ENCODE measurements at places on chromosomes 7 and 10.

- DNase-seq: peak; percentile 25
Observed at GRCh38 chr10:11687779-11688447, 54.3 kb upstream of the ECHDC3 start.

- peak; percentile 57 for DNase-seq
Observed at GRCh38 chr7:92790992-92791391, 45.4 kb downstream of the CDK6 start.

GRCh38 chr10:97016728-97017473 lies 168.9 kb downstream of the SLIT1 start:
- DNase-seq: no peak

DNA sequence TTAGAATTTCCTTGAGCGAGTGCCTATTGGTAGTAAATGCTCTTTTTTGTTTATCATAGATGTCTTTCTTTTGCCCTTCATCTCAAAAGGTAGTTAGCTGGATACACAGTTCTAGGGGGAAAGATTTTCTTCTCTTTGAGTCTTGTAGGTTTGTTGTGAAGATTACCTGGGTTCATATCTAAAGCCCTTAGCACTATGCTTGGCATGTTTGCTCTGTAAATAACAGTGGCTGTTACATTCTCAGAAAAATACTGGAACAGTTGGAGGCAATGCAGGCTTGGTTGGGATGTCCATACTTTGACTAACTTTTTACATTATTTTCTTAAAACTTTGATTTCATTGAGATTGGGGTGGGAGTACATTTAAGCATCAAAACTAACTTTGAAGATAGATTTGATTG lies 144.0 kb downstream of the AUTS2 start:
- no peak for DNase-seq

DNA sequence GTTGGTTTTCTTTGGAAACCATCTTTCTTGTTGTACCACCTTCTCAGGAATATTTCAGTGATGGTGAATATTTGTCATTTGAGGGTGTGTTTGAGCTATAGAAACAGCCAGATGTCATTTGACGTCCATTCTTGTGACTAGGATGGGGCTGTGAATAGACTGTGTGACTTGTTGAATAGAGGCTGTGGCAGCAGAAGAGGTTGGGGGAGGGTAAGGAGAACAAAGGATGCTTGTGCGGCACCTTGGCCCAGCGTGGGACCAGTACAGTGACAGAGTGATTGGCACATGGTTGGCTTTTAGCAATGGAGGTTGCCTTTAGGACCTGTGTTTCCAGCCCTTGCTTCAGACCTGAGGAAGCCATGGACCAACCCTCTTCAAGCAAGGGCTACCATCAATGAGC lies 11.3 kb downstream of the DMBT1 start:
- DNase-seq: no peak

DNA sequence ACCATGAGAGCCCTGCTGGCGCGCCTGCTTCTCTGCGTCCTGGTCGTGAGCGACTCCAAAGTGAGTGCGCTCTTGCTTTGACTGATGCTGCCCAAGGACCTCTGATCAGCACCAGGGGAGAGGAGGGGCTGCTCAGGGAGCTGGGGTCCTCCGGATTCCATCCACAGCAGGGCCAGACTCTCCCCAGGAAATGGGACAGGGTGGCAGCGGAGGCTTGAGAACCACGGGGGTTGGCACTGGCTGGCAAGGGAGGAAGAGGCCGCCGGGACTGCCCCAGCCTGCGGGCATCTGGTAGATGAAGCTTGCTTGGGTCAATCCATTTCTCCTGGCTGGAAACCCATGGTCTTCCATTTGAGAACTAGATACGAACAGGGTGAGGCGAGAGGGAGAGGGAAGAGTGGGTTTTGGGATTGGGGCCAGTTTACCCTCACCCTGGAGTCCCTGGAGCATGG lies 647 bp downstream of the PLAU start:
- DNase-seq: peak; percentile 63

DNA sequence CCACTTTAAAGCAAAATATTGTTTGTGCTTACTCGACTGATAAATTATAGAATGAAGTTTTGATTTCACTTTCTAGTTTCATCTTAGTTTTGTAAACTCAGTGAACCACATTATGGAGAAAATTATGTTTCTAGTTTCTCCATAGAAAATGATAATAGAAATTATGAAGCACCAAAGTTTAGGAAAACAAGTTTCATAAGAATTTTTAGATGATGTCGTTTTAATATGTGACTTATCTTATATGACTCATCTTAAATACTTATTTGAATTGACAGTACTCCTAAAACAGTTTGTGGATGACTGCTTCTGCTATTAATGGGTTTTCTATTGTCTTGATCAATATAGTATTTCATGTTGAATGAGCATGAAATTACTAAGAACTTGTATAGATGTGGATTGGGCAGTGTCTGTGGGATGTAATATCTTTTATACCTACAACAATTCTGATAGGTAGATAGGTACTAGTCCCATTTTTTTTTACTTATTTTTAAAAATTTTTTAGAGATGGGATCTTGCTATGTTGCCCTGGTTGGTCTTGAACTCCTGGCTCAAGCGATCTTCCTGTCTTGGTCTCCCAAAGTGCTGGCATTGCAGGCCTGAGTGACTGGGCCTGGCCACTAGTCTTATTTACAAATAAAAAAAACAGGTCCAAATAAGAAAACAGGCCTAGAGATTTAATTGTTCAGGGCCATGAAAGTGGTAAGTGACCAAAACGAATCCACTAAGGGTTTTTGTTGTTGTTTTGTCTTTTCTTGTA lies 3.7 kb downstream of the HBP1 start:
- peak; percentile 49 for DNase-seq

- no peak for DNase-seq
Observed at GRCh38 chr7:99128076-99128950, 15.6 kb downstream of the SMURF1 start.

DNA sequence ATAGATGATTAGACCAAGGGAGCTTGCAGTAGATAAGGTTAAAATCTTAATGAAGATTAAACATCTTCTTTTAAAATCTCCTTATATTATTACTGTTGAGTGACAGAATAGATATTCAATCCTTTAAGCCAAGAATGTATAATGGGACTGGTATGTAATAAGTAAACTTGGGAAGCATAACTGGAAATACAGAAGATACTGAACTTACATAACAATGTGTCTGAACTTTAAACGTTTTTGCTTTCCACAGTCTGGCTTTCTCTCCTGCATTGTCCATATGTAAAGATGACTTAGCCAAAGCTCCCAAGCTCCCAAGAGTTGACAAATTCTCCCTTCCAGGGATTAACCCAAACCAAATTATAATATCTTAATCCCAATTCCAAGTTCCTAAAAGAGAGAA lies 129.8 kb downstream of the KCND2 start:
- no peak for DNase-seq

DNA sequence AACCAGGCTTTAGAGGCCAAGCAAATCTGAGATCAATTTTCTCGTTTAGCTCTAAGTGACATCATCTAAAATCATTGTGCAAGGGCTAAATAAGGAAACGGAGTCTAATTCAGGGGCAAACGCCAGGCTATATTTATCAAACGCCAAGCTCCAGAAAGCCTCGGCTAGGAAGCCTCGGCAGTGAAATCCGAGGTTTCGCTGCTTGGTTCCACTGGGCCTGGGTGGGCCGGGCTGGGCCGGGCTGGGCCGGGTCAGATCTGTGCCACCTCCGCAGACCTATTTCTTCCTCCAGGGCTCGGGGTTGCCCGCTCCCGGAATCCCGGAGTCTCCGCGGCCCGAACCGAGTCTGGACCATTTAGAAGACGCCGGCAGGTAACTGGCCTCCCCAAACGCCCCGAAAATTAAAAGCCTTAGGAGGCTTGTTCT lies 459 bp upstream of the FEZF1 start:
- DNase-seq: no peak

DNA sequence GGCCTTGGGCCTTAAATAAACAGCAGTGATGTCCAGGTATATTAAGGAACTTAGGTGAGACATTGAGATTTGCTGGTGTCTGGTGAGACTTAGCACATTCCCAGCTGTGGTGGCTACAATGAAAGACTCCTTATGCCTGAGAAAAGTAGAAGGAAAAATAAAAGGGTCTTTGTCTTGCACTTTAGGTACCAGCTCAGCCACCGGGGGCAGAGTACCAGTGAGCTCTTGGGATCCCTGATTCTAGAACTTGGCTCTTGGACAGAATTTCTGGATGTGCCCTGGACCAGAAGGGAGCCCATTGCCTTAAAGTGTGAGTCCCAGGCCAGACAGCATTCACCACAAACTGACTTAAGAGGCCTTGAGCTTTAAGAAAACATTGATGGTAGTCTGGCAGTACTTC lies 1038.7 kb downstream of the SORCS3 start:
- no peak for DNase-seq

DNA sequence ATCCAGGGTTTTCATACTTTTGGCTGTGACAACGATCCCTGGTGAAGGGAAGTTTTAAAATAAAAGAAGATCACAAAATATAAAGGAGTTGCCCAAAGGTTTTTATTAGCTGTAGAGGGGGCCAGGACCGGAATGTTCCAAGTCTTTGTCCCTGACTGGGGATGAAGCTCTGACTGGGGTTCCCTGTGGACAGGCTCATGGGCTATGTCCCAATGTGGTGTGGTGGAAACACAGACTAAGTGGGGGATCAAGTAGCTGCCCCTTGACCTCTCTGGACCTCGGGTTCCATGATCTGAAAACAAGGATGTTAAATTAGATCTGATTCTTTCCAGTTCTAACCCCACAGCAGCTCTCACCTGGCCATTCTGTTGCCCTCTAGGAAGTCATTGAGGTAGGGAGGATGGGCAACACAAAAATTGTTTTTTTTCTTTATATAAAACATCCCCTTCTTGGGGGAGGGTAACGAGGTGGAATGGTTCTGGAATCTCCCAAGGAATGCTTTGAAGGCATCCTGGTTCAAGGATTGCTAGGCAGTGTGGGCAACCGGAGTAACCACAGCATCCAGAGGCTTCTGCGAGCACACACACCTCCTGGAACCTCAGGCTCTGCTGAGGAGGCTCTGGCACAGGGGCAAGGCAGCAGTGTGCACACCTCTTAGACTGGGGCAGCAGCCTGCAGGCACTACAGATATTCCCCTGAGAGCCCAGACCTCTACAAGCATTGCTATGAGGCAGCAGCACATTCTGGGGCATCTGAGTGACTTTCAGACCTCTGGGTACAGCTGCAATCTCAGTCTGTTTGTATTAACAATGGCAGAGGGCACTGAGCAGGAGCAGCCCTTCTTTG lies 21.4 kb upstream of the CRYGN start:
- peak; percentile 45 for DNase-seq

- no peak for DNase-seq
Observed at GRCh38 chr10:45424668-45425404, 50.8 kb downstream of the ALOX5 start.

GRCh38 chr7:12646139-12646538 lies 41.3 kb upstream of the ARL4A start:
- DNase-seq: no peak

DNA sequence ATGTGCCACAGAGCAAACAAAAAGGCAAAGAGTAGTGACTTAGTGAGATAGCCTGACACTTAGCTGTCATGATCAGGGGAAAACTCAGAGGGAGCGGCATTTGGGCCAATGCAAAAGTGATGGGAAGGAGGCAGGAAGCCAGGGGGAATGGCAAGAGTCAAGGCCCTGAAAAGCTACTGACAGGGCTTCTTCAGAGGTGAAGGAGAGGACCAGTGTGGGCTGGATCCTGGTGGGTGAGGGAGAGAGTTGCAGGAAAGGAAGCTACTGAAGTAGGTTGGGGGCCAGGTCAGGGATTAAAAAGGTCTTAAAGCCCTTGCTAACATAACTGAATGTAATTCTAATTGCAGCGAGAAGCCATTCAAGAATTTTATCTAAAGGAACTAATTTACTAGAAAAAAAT lies 117.0 kb downstream of the AASS start:
- no peak for DNase-seq

DNA sequence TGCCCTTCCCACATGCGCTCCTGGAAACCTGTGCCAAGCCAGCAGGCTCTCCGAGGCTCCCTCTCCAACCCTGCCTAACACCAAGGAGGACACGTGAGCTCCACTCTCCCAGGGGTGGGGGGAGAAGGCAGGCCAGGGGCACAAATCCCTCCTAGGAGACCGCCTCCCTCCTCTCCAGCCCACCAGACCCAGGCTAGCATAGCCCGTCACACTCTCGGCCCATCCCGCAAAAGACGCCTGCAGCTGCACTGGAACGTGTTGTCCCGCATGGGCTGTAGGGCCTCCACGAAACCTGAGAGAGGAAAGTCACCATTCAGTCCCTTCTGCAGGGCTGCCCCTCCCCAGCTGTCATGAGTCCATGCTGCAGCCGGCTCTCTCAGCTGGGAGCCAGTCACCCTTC lies 126.3 kb downstream of the MAD1L1 start:
- DNase-seq: no peak

DNA sequence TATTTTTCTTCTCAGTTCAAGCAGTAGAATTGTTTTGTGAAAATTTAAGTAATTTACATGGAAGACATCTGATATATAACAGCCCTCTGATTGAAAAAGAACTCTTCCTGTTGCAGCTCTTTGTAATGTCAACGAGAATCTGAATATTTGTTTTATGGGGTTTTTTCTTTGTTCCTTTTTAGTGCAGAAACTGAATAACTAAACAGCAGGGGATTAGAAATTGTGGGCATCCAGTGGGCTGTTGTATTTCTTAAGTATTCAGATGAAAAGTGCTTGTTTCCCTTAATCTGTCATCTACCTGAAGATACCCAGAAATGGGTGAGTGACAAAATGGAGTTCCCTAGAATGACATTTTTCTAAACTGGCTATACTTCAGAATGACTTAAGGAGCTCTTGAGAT lies 7.4 kb downstream of the ARL4A start:
- no peak for DNase-seq

DNA sequence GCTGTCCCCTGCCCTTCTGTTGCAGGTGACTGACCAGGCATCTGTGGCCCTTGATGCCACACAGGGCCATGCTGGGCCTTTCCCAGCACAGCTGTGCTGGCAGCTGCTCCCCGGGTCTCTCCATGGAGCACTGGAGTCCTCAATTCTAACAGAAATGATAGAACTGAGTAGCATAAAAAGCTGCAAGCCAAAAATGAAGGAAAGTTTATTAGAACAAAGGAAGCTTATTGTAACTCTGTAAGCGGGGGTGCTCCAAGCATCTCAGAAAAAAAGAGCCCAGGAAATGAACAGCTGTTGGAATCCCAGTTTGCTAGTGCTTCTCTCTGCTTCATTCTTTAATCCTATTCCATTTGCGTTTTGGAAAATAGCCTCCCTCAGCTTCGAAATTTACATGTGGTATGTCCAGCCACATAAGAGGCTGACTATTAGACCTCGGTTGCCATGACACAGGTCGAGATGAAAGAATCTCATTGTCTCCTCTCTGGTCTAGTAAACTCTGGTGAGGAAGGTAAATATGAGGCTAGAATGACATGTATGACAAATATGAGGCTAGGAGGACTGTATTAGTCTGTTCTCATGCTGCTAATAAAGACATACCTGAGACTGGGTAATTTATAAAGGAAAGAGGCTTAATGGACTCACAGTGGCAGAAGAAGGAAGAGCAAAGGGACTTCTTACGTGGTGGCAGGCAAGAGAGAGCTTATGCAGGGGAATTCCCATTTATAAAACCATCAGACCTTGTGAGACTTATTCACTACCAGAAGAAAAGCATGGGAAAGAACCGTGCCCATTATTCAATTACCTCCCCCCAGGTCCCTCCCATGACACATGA lies 23.7 kb downstream of the EPDR1 start:
- DNase-seq: peak; percentile 86

Measured in kidney tubule cell (primary cell).